ENCODE measurements at places on chromosomes 7 and 10. TPM values are rescaled to one million over a fixed set of nuclear protein-coding genes. Genes with fewer than 3 reads are reported as not detected.

Gene PANK1
- 4.1 TPM for total RNA-seq

Gene NIPSNAP2
- total RNA-seq = 55.4 TPM

Gene CABCOCO1
- total RNA-seq = 0.36 TPM

Gene AKR1B1
- 68.1 TPM for total RNA-seq

Gene FXYD4
- not detected for total RNA-seq

Gene ELN
- total RNA-seq = 34.9 TPM

Gene ODAD2
- total RNA-seq = 2.7 TPM

Gene OR2A1
- total RNA-seq = 0.25 TPM

Gene NUTM2D
- total RNA-seq = 5.9 TPM

DNA sequence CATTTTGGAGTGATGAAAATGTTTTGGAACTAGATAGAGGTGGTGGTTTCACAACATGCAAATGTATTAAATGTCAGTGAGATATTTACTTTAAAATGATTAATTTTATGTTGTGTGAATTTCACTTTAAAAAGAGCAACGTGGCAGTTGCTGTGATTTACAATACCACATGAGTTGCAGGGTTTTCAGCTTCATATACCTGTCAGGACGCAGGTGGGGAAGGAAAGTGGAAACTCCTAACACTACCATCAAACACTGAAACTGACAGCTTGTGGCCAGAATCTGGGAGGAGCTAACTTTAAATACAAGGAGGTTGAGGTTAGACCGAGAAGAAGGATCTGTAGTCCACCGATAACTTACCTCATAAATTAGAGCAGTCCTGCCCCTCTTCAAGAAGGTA is 168.9 kb upstream of the TMEM72 start:
- no peaks in the 10 kb centered on the region for H3K36me3 ChIP-seq
- DNase-seq = no peak
- no peaks in the 10 kb centered on the region for H3K27me3 ChIP-seq
- no peak overlapping the region for H3K27ac ChIP-seq

DNA sequence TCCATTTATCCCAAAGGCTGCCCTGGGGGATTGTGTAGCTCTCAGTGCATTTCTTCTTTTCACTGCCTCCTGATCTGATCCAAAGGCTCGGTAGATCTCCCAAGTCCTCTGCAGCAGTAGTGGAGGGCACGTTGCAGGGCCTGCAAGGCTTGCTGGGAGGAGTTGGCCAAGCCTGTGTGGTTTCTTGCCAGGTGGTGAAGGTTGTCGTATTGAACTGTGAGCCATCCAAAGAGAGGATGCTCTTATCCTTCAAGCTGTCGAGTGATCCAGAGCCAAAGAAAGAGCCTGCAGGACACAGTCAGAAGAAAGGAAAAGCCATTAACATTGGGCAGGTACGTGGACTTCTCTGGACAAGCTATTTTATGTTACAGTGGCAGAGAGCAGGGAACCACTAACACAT is 21.2 kb downstream of the PDCD11 start:
- no peaks in the 10 kb centered on the region for H3K4me1 ChIP-seq
- H3K27me3 ChIP-seq = no peaks in the 10 kb centered on the region
- no peaks in the 10 kb centered on the region for H3K36me3 ChIP-seq
- DNase-seq = no peak

DNA sequence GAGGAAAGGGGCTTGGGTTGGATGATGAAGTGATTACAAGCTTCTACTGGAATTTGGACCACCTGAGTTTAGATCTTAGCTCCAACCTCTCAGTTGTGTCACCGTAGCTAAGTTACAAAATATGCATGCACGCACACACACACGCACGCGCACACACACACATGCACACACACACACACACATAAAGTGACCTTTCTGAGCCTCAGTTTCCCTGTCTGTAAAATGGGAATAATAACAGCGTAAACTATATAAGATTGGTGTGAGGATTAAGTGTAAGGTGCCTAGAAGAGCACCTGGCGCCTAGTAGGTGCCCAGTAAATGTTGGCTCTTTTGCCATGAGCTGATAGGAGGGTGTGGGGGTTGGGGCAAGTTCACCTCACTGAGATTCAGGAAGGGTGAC is 12.6 kb upstream of the AQP1 start:
- H3K27me3 ChIP-seq = no peaks in the 10 kb centered on the region
- no peak for DNase-seq
- no peaks in the 10 kb centered on the region for H3K36me3 ChIP-seq
- peaks cover 5% of the 10 kb centered on the region for H3K4me1 ChIP-seq
- H3K27ac ChIP-seq = no peak overlapping the region

- no peaks in the 10 kb centered on the region for H3K27me3 ChIP-seq
- peaks cover 4% of the 10 kb centered on the region for H3K4me1 ChIP-seq
- DNase-seq = no peak
- H3K27ac ChIP-seq = no peak overlapping the region
- H3K4me3 ChIP-seq = no peak overlapping the region
- H3K36me3 ChIP-seq = no peaks in the 10 kb centered on the region
Observed at GRCh38 chr10:122632576-122632975, 67.1 kb downstream of the C10orf120 start.

DNA sequence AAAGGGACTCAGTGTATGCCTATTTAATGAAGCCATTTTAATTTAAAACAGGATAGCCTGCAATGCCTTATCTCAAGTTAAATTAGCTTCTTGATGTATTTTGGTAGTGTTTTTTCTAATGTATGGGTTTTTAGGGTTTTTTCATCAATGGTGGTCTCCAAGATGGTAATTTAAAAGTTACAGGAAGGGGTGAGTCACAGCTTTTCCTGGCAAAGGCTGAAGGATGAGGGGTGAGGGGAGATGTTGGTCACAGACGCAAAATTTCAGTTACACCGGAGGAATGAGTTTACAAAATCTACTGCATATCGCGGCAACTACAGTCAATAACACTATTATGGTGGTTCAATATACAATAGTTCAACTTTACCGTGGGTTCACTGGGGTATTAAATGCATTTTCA is 31.6 kb downstream of the CCDC3 start:
- H3K27ac ChIP-seq = no peak overlapping the region
- no peaks in the 10 kb centered on the region for H3K27me3 ChIP-seq
- no peaks in the 10 kb centered on the region for H3K36me3 ChIP-seq
- DNase-seq = no peak
- peaks cover 5% of the 10 kb centered on the region for H3K4me1 ChIP-seq
- no peak overlapping the region for H3K4me3 ChIP-seq

- H3K27ac ChIP-seq = no peak overlapping the region
- no peaks in the 10 kb centered on the region for H3K4me1 ChIP-seq
- H3K27me3 ChIP-seq = no peaks in the 10 kb centered on the region
- DNase-seq = no peak
- H3K36me3 ChIP-seq = no peaks in the 10 kb centered on the region
Observed at GRCh38 chr7:98669329-98670000, 52.4 kb downstream of the NPTX2 start.

DNA sequence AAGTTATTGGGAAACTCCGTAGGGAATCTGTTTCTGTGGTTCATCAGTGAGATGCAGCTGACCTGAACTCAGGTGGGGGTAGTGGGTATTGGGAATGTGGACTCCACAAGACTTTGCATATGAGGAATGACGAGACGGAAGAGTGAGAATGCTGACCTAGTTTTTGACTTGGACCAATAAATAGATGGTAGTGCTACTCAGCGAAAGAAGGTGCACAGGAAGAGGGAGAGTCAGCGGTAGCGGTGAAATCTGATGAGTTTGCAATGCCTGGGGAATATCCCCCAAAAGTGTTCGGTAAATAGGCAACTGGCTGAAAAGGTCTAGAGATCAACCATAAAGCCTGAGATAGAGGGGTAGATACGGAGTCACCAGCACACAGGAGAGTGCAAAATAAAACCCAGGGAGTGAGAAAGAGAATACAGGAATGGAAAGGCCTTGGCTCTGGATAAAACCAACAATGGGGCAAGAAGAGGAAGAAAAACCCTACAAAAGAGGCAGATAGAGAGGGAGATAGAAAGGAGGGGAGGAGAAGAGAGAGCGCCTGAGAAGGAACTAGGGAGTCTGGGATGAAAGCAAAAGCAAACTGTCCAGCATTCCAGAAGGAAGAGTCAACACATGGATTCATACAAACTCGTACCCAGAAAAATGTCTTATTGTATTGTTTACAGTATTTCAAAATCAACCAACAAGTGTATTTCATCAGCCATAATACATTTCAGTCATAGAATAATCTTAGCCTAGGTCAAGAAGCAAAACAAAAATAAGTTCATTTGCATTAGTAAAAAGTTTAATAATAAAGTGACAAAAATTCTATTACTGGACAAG is 5.4 kb downstream of the ARHGAP21 start:
- DNase-seq = no peak
- no peaks in the 10 kb centered on the region for H3K36me3 ChIP-seq
- H3K27ac ChIP-seq = no peak overlapping the region

GRCh38 chr7:28682801-28683200 is 270.5 kb downstream of the CREB5 start:
- no peaks in the 10 kb centered on the region for H3K27me3 ChIP-seq
- no peak overlapping the region for H3K27ac ChIP-seq
- no peaks in the 10 kb centered on the region for H3K4me1 ChIP-seq
- H3K4me3 ChIP-seq = no peak overlapping the region
- DNase-seq = no peak

DNA sequence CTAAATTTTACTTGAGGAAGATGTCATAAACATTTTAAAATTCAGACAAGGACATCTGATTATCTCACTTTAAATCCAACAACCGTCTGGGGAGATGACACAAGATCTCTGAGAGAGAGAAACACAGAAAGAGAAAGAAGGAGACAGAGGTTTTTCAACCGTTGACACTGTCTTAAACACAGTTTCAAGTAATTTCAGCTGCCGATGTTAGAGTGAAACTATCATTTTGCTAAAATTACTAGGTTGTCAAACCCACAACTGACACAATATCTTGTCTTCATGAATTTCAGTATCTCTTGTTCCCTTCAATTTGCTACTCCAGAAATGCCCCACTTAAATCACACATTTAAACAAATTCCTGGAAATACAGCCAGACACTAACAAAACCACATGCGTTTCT is 174.8 kb downstream of the RAPGEF5 start:
- H3K36me3 ChIP-seq = no peaks in the 10 kb centered on the region
- no peaks in the 10 kb centered on the region for H3K27me3 ChIP-seq
- H3K4me1 ChIP-seq = no peaks in the 10 kb centered on the region
- no peak overlapping the region for H3K27ac ChIP-seq
- no peak overlapping the region for H3K4me3 ChIP-seq

DNA sequence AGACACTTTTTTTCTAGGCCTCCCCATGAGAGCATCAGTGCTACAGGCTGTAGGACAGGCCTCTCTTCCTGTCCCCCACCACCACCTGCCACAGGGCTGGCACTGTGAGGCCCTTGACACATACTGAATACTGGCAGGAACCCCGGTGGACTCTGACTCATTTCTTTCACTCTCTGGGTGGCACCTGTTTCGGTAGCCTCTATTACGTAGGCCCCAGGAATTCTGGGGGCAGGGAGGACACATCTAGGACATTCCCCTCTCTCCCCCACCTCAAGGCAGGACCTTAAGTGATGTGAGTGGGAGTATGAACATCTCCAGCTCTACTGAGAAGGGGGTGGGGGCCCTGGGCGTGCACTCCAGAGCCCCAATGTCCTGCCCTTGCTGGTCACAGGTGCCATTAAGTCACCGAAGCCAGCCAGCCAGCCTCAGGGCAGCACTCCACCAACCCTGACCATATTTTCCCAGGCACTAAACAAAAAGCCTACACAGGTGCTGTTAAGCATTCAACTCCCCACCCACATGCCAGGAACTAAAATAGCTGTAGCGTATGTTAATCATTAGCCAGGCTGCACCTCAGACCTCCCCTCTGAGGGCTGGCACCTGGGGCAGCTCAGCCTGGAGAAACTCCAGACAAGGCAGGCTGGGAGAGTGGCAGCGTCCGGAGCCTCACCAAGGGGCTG is 8.9 kb downstream of the ANXA11 start:
- DNase-seq = no peak
- no peaks in the 10 kb centered on the region for H3K27me3 ChIP-seq
- H3K4me3 ChIP-seq = no peak overlapping the region
- H3K27ac ChIP-seq = no peak overlapping the region

DNA sequence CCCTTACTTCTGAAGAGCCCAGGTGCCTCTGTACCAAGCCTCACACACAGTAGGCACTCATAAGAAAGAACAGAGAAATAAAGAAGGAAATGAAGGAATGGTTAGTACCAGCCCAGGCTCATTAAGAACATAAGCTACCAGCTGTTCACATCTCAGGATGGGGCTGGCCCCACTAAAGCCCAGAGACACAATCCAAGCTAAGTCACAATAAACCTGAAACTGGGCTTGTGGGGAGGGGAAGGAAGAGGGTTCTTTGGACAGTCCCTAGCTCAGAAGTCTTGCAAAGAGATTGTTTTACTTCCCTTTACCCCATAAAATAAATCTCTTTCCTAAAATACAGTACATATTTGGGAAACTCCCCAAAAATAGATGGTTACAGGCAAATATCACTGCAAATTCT is 24.3 kb downstream of the FBXW4 start:
- no peak overlapping the region for H3K4me3 ChIP-seq
- no peaks in the 10 kb centered on the region for H3K4me1 ChIP-seq
- no peaks in the 10 kb centered on the region for H3K36me3 ChIP-seq
- no peak for DNase-seq

DNA sequence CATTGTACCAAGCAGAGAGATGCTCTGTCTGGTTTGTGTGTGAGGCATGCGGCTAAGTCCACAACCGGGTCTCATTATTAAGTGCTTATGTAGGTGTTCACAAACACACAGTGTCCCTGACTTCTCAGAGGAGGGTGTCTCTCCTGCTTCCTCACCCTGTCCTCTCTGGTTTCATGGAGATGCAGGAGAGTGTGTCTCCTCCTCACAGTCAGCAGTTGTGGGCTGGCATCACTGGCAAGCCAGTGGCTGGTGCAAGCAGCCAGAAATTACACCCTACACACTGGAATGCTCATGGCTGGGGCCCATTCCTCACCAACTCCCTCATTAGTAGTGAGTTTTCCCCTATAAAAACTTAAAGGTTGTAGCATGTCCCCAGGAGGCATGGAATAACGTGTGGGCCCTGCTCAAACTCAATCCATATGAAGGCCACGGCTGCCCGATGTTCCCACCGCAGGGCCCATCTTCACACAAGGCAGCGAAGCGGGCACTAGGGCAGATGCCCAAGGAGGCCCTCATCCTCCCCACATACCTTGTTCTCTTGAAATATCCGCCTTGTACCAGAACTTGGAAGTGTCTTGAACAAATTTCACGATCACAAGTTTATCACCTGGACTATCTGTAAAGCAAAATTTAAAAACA is 280.1 kb downstream of the TNS3 start:
- no peaks in the 10 kb centered on the region for H3K36me3 ChIP-seq
- no peaks in the 10 kb centered on the region for H3K4me1 ChIP-seq
- DNase-seq = no peak
- H3K27me3 ChIP-seq = no peaks in the 10 kb centered on the region

- no peak for DNase-seq
- no peaks in the 10 kb centered on the region for H3K36me3 ChIP-seq
- no peak overlapping the region for H3K4me3 ChIP-seq
- H3K27me3 ChIP-seq = no peaks in the 10 kb centered on the region
- H3K27ac ChIP-seq = no peak overlapping the region
- H3K4me1 ChIP-seq = no peaks in the 10 kb centered on the region
Observed at GRCh38 chr10:6002809-6003510, 25.6 kb upstream of the IL15RA start.

DNA sequence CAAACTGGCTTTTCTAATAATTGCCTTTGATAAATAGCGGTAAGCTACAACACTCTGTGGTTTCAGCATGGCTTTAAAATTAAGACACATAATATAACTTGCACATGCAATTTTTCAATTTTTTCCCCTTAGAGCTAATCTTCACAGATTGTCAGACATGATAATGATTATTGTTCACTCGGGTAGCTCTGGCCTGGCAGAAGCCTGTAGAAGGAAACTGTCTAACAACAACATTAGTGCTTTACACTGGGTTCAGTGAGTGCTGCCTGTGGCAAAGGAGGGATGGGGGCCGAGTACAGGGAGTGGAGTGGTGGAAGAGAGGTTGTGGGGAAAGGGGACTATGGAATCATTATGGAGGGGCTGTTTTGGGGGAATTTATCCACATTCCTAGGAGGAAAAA is 67.2 kb upstream of the AUTS2 start:
- no peak overlapping the region for H3K27ac ChIP-seq
- DNase-seq = no peak
- no peaks in the 10 kb centered on the region for H3K36me3 ChIP-seq
- no peak overlapping the region for H3K4me3 ChIP-seq
- no peaks in the 10 kb centered on the region for H3K27me3 ChIP-seq

Data from ovary (tissue), 10 donors.